ENCODE measurements at places on chromosomes 5 and 9.

- no peak for DNase-seq
Measured at GRCh38 chr5:95644351-95645042, 2.1 kb upstream of the RFESD start.

DNA sequence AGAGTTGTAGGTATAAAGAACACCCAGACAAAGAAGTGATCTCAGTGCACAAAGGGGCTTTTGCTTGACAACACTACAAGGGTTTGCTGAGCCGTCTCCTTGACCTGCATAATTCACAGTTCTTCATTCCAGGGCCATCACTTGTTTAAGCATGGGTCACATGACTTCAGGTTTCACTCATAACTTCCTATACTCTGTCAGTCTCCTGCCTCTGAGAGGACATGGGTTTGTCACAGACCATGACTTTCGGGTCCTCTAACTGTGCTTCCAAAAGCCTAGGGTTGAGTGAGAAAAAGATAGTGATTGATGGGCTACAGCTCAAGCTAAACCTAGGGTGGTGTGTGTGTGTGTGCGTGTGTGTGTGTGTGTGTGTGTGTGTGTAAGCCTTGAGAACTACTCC lies 166.4 kb downstream of the CDH6 start:
- DNase-seq, result no peak

DNA sequence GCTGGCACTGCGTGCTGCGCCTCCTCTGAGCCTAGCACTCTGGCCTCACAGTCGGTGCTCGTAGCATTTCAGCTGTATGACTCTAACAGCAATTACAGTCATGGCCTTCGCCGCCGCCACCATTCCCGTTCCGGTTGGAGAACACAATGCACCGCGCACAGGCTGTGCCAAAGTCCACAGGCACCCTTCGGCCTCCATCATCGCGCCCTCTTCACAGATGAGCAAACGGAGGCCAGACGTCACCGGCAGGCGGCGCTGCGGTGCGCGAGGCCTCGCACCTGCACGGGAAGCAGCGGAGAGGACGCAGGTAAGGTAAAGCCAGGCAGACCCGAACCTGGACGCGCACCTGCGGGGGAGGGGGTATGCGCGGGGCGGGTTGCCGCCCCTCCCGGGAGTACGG lies 128.9 kb downstream of the BARX1 start:
- peak; percentile 27 for DNase-seq

- no peak for DNase-seq
Measured at GRCh38 chr5:145867806-145868205, 5.0 kb downstream of the GRXCR2 start.

GRCh38 chr9:129139993-129140396 lies 28.8 kb downstream of the PTPA start:
- peak; percentile 70 for DNase-seq

DNA sequence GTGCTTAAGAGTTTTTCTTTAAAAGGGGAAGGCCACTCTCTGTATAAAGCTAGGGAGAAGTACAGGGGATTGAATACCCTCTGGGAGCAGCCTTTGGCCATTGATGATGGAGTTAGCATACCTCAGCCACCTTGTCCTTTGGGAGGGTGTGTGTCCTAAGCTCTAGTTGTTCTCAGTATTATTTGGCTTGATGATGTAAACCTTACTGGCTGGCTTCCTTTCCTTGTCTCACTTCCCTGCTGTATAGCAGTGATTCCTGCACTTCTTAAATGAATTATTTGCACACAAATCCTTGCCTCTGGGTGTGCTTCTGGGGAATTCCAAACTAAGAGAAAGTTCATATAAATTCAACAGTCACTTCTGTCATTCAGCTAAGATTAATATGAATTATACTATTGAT lies 234.9 kb upstream of the RIOK2 start:
- DNase-seq, result no peak

DNA sequence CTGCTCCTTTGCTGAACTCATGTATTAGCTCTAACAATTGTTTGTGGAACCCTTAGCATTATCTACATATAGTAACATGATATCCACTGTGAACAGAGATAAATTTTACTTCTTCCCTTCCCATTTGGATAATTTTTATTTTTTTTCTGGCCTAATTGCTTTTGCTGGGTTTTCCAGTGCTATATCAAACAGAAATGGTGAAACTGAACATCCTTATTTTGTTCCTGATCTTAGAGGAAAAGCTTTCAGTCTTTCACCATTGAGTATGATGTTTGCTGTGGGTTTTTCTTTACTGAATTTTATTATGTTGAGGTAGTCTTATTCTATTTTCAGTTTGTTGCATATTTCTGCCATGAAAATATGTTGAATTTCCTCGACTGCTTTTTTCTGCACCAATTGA lies 44.8 kb upstream of the STARD4 start:
- DNase-seq, result no peak

DNA sequence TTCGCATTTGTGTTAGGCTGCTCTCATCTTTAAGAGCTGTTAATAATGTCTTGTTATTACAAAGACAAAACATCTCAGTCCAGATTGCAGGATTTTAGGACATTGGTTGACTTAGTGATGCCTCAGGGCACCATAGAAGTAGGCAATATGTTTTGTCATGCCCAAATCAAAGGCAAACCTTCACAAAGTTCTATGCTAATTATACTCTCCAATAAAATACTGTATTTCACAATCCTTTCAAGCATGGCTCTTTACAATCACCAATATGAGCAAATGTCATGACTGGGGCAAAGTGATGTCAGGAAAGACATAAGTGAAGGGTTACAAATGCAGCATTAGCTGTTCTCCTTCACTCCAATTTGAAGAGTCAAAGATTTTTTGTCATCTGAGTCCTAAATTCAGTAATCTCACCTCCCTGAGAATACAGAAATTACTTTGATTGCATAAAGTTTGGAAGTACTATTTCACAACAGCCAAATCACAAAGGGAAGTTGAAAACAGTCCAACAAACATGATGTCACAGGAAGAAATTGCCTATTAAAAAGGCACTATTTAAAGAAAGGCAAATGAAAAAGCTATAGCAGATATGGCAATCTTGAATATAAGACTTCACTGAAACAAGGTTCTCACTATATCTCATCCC lies 303.2 kb downstream of the PRR16 start:
- no peak for DNase-seq

GRCh38 chr9:117377046-117377445 lies 37.8 kb downstream of the ASTN2 start:
- DNase-seq, result no peak

DNA sequence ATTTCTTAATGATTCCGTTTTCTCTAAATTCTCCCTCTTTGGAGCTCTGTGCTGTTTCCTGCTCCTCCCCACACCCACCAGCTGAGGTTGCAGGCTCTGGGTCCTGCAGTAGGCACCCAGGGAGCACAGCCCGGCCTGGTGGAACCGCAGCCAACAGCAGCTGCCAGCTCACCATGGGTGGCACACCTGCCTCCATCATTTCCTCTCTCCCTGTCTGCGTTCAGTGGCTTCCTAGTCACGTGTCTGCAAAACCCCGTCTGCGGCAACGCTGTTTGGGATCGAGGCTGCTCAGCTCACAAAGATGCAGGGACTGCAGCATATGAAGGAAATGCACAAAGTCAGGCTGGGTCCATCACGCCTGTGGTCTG lies 367.8 kb downstream of the IRX2 start:
- no peak for DNase-seq

GRCh38 chr5:10323588-10324488 lies 16.1 kb upstream of the CMBL start:
- no peak for DNase-seq

GRCh38 chr9:21690561-21690960 lies 111.9 kb upstream of the MTAP start:
- DNase-seq, result no peak

GRCh38 chr9:105244003-105244733 lies at the start of gene SLC44A1:
Gene SLC44A1, plus strand, starts transcription at chr9:105244651. Its CDS starts 218 bp downstream, at chr9:105244869.
- peak; percentile 86 for DNase-seq

DNA sequence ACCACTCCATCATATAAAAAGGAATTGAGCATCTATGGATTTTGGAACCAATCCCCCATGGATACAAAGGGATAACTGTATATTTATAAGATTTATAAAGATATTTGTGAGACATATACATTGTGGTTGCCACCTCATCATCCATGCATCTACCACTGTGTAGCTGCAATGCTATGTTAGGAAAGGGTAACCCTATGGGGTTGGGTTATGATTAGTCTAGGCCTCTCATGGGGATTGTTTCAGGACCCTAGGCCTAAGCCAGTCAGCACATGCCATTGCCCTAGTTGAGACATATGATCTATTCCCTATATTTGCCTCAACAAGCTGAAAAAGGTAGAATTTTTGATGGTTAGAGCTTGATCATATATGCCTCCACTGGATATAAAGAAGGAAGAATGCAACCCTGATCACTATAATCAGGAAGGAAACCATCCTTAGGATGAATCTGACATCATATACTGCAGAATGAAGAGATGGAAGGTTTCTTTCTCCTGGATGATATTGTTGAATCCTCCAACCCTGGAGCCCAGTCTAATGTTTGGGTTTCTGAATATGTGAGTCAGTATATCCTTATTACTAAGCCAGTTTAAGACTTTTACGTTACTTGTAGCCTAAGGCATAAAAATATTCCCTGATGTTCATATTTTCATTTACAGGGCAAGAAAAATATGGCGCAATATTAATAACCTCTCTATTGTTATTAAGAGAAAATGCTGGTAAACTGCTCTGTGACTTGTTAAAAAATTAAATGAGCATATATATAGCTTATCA lies 94.2 kb downstream of the ADAMTS19 start:
- no peak for DNase-seq

GRCh38 chr5:2566284-2566683 lies 185.2 kb downstream of the IRX2 start:
- DNase-seq, result no peak

DNA sequence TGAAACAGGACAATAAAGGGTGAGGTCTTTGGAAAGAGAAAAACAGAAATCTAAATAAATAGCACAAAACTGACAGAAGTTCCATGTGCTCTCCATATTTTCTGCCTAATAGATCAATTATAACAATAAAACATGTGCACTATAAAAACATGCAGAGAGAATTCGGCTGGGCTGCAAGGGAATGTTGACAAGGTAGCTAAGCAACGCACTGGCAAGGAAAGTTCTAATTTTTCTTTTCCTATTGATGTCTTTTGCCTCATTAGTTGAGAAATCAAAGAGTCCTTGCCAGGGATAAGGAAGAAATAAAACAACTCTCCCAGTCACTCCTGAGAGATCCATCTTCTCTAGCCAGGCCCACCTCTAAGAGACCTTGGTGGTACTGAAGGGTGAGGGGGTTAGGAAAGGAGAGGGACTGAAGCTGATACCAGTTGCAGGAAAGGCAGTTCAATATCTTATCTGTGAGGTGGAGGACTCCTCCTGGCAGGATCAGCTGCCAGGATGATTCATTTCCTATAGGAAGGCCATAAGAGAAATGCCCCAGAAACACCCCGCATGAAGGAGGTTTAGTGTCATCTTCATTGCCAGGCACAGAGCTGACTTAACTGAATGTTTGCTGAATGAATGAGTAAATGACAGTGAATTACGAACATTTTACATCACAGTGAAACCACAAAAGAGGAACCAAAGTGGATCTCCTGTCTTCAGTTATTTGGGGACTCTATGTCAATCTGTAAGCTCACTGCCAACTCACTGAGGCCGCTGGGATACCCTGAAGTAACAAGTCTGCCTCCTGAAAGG lies 63.7 kb upstream of the IFNK start:
- no peak for DNase-seq

DNA sequence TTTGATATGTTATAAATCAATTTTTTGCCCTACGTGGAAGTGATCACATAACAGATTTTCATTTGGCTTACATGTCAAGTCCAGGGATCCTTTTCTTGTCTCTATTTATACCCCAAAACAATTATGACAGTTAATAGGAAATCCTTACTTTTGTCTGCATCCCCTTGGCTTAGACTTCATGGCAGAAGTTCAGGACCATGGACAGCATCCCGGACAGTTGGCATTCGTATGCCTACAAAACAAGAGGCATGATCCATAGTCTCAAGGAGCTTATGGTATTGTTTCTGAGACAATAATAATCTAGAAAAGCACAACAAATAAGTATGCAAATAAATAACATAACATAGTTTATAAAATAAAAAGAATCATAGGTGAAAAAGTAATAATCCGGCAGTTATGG lies 214.3 kb upstream of the GRIA1 start:
- DNase-seq, result no peak

DNA sequence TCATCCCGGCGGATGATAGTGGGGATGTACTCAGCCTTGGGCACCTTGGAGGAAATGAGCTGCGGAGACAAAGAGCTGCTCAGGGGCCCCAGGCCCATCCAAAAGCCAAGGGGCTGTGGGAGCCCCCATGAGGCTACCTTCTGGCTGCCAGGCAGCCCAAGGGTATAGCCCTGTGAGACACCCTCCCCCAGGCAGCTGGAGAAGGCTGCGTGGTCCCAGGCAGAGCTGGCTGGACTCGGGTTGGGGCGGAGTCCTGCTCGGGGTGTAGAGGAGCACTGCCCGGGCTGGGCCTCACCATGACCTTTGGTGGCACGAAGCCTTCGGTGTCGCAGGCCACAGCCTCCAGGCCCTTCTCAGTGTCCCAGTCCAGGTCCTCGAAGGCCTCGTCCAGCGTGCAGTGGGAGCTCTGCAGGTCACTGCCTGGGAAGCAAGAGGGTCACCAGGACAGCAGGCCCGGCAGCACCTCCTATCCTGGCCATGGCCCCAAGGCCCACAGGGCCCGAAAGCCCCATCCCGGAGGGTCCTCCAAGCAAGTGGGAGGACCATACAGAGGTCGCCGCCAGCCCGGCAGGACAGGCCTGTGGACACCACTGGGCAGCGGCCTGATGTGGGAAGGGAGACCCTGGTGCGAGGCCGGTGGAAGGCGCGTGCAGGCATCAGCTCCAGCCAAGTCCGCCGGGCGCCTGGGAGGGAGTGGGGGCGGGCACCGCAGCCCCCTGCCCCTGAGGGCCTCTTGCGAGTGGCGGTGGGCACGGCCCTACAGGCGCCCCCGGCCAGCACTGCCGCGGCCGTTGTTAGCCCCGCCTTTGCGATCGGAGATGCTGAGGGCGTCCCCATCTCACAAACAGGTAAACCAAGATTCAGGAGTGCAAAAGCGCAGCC lies 6.1 kb downstream of the NSMF start:
- DNase-seq, result no peak

- no peak for DNase-seq
Measured at GRCh38 chr5:159951387-159951786, 35.1 kb downstream of the ADRA1B start.

DNA sequence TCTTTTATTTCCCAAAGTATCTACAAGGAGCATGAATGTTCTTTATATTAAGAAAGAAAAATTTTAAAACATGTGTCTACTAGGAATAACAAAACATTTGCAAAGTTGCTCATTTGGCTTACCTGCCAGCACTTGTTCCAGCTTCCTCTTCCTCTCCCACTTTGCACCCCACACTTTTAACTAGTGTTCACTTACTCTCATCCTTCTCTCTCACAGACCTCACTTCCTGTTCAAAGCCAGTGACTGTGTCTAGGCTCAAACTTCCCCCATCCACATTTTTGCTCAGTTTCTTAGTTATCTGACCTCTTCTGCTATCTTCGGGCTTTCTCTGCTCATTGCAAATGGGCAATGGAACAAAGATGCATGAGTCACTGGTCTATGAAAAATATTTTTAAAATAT lies 512.2 kb upstream of the ZNF462 start:
- DNase-seq, result no peak

- DNase-seq, result peak; percentile 69
Measured at GRCh38 chr5:181261320-181262049, 542 bp upstream of the TRIM52 start.

GRCh38 chr5:32231929-32232328 lies 57.8 kb upstream of the GOLPH3 start:
- no peak for DNase-seq
